ENCODE measurements at places on chromosomes 12 and 14.

GRCh38 chr12:49037111-49037946 is 18.8 kb upstream of the PRKAG1 start:
- DNase-seq = no peak

DNA sequence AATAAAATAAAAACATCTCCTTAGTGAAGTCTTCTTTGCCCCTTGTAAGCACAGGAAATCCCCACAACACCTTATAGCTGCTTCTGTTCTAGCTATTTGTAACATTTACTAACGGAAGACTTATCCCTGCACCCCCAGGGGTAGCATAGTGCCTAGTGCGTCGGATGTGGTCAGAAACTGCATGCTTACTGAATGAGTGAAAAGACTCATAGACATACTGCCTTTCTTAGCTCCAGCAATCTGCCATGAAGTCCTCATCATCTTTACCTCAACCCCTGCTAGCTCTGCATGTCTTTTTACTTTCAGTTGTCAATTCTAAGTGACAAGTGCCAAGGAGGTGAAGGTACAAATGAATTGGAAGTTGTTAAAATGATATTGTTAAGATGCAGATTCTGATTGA is 12.9 kb downstream of the RIOX1 start:
- no peak for DNase-seq

GRCh38 chr12:112179916-112180315 is 54.6 kb downstream of the TRAFD1 start:
- no peak for DNase-seq

DNA sequence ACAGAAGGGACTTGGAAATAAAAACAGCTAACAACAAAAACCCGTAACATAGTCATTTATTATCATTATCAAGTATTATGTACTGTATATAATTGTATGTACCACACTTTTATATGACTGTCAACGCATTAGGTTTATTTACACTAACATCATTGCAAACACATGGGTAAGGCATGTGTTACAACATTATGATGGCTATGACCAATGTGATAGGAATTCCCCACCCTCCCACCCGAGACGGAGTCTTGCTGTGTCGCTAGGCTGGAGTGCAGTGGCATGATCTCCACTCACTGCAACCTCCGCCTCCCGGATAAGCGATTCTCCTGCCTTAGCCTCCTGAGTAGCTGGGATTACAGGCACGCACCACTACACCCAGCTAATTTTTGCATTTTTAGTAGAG is 82.6 kb downstream of the ERC1 start:
- no peak for DNase-seq

DNA sequence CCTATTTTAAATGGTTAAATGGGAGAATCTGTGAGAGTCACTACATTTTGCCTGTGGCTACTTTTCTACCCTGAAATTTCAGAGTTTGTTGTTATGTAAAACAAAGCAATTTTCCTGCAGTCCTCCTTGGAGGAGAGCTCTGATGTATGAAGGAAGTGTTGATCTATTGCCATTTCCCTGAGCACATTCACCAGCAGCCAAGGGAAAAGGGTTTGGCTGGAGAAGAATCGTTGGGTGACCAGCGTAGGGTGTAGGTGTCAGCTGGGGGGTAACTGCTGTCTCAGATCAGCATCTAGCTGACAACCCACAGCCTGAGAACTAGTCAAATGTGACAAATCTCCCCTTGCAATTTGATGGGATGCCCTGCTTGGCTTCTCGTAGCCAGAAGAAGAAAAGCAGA is 230.5 kb downstream of the PDZRN4 start:
- DNase-seq = no peak

Data from NCI-H1105 (cell line).